ENCODE measurements at places on chromosomes 3 and 15.

- no peak for DNase-seq
Observed at GRCh38 chr15:42171122-42171521, 14.7 kb upstream of the PLA2G4F start.

DNA sequence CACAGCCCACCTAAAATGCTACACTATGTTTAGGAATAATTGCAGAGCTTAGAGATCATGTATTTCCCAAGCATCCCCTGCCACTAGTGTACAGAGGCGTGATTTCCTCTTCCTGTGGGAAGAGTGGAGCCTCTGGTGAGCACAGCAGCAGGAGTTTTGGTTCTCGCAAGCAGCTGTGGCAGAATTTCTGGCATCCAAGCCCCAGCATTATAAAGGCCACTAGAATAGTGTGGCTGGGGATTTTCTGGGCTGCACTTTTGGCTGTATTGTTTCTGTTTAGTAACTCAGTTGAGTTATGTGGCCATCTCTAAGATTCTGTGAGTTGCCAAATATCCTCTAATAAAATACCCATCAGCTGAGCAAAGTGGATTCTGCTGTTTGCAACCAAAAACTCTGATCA lies 64.7 kb downstream of the GPR176 start:
- DNase-seq: no peak

- DNase-seq: no peak
Observed at GRCh38 chr3:52555056-52555455, 18.7 kb downstream of the UQCC5 start.

DNA sequence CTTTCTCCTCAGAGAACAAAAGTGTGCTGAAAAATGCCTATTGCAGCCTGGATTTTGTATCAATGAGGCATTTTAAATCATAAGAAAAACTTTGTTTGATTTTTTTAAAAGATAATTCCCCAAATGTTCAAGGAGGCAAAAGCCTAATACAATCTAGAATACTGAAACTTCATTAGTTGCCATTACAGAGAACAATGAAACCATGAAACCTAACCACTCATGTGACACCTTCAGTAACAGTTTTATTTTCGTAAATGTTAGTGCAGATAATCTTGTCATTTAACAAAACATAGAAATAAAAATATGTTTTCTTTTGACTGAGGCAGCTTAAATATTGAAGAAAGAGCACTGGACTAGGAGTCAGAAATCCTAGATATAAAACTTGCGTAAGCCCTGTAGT lies 655.9 kb downstream of the RBMS3 start:
- DNase-seq: no peak

GRCh38 chr3:126326629-126327028 lies 30.6 kb downstream of the KLF15 start:
- DNase-seq: no peak

GRCh38 chr15:65049418-65049840 lies 4.2 kb downstream of the SLC51B start:
- DNase-seq: peak; percentile 75

- no peak for DNase-seq
Observed at GRCh38 chr3:182519569-182519968, 273.7 kb upstream of the ATP11B start.

GRCh38 chr3:4581920-4582611 lies 88.9 kb downstream of the ITPR1 start:
- DNase-seq: no peak

- DNase-seq: no peak
Observed at GRCh38 chr3:32778389-32778788, 39.4 kb upstream of the TRIM71 start.

- DNase-seq: no peak
Observed at GRCh38 chr3:52891615-52892081, 5.7 kb downstream of the STIMATE start.

DNA sequence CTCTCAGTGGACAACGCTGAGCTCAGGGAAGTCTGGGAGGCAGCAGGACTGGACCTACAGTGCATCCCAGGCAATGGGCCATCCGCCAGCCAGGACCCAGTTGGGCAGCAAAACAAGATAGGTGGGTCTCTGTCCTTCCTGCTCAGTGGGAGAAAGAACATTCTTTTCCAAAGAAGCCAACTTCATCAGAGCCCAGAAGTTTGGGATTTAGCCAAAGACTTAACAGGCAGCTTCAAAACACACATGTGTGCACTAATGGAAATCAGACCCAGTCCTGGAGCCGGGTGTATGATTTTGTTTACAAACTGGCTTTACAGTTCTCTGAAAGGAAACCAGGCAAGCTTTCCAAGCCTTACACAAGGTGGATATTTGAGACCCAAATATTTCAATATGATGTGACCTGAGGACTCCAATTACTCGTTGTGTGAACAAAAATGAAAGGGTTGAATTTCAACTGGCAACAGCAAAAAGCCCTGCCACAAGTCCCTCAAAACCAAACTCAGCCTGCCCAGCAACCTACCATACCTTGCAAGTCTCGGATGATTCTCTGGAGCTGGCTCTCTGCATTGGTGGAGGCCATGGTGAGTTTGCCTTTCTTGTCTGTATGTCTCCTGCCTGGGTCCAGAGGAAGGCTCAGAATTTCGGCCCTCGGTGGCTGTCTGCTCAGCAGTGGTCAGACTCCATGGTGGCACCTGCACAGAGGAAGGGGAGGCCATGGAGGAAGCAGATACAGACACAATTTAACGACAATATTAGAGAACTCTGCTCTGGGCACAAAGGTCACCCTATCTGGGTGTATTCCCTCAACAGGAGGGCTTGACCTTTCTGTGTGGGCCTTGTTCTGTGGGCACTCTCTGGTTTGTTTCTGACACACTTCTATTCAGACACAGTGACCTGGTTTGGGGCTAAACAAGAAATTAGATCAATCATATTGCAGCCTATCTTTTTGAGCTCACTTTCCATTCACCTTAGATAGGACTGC lies 11.0 kb downstream of the FYCO1 start:
- DNase-seq: no peak

GRCh38 chr3:28476194-28476593 lies 127.6 kb upstream of the AZI2 start:
- no peak for DNase-seq

DNA sequence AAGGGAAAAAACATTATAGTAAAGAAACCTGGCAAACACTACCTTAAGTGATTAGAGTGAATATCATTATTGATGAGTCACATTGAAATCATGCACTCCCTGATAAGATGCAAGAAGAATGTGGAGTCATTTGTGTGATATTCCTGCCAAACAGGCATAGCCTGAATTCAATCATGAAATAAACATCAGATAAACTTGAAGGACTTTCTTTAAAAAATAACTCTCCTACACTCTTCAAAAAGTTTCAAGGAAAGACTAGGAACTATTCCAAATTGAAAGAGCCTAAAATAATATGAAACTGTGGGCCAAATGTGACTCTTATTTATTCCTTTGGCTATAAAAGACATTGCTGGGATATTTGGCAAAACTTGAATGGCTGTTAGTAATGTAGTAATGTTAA lies 625.7 kb upstream of the LMCD1 start:
- no peak for DNase-seq
